ENCODE measurements at places on chromosomes 6 and 20.

GRCh38 chr6:109478841-109479624 lies 4.0 kb downstream of the ZBTB24 start:
- DNase-seq, result no peak

- DNase-seq, result no peak
Observed at GRCh38 chr20:59421920-59422637, 121.7 kb downstream of the EDN3 start.

DNA sequence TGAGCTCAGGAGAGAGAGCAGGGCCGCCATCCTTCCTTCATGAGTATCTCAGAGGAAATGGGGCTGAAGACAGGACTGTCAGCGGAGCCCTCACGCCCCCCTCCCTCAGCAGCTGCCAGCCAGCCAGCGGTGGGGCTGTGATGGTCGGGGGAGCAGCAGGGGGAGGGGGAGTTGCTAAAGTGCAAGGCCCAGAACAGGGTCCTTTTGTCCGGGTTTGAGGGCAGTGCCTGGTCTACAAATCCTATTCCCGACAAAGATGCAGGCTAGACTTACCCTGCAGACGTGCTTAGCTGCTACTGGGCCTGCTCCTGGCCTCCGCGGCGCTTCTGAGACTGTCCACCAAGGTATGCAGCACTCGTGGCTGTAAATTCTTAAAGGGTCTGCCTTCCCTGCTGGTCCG lies 593.4 kb upstream of the CDH4 start:
- DNase-seq, result peak; percentile 40

GRCh38 chr6:67881706-67882065 lies 753.4 kb upstream of the ADGRB3 start:
- DNase-seq, result no peak

DNA sequence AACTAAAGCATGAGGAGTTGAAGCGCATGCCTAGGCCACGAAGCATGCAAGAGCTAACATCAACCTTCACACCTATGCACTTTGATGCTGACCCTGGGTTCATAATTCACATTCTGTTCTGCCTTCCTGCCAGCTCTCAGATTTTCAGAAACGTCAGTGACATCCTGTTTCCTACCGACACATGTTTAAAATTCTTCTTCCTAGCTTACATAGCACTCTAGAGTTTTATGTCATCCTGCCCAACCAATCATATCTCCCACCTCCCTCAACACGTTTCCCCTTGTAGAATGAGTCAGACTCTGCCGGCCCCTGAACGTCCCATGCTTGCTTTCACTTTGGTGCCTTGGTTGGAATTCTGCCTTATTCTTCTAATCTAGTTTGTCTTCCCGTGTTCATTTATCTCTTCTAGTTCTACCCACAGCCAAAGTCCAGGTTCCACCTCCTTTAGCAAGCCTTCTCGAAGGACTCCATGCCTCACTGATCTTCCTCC lies 97.2 kb upstream of the MAP7 start:
- no peak for DNase-seq

DNA sequence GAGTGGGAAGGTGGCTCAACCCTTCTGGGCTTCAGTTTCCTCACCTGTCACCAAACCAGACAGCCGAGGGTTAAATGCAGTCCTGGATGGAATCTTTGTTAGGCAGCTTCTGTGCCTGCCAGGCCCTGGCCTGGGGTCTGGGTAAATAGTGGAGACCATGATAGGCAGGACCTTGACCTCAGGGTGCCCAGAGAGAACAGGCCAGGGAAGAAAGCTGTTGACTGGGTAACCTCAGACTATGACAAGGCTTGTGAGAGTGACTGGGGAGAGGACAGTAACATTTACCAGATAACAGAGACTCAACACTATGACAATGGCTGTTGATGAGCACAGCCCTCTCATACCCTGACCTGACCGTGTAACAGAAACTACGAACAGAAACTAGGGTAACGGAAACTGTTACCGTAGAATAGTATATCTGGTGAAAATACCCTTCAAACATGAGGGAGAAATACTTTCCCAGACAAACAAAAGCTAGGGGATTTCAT lies 218.3 kb downstream of the PREX1 start:
- no peak for DNase-seq

DNA sequence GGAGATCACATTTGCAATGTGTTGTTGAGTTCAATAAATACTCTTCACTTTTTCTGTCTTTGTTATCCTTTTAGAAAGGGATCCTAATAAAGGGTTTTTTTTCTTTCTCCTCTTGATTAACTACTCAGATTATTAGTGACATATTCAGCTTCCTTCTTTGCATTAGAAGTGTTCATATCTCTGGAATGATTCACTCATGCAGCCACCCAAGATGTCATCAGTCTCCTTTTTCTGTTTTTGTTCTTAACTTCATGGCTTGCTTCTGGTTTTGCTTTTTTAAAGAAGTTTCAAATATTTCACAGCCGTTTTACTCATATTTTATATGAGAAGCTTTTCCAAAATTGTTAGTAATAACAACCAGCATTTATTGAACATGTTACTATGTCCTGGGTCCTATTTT lies 187.6 kb downstream of the TMEM242 start:
- DNase-seq, result no peak

- peak; percentile 89 for DNase-seq
Observed at GRCh38 chr6:43454696-43455530, 435 bp downstream of the DLK2 start.

GRCh38 chr6:139416146-139416545 lies 41.7 kb upstream of the CITED2 start:
- no peak for DNase-seq

GRCh38 chr6:88532241-88532860 lies 366.2 kb upstream of the CNR1 start:
- no peak for DNase-seq

GRCh38 chr6:9540126-9540525 lies 874.7 kb downstream of the TFAP2A start:
- no peak for DNase-seq

DNA sequence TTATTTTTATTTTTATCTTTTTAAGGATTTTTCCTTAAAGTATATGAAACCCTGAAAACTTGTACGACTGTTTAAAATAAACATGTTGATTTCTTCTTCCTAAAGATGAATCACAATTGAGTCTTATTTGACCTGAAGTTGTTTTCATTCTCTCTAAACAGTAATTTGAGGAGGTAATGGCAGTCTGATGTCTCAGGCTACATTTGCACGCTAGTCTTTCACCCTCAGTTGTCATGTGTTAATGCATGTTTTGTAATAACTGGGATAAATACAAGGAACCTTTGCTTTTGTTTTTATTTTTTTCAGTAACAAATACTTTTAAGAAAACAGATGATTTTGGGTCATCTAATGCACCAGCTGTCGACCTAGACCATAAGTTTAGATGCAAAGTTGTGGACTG lies 55.2 kb downstream of the SCAND1 start:
- no peak for DNase-seq

DNA sequence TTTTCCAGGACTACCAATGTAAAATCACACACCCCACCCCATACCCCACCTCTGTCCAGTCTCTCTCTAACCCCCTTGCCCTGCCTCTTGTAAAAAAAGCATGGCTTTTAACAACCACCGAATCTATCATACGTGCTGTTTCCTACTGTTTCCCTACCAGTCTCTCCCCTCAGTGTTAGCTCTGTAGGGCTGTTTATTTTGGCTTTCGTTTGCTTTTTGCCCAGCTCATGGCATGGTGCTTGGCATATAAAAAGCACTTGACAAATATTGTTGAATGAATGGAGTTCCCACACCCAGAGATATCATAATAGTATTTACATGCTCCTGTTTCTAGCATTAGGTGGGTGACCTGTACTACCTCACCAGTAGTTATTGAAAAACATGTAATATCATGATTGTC lies 148.2 kb downstream of the OPRM1 start:
- DNase-seq, result no peak

DNA sequence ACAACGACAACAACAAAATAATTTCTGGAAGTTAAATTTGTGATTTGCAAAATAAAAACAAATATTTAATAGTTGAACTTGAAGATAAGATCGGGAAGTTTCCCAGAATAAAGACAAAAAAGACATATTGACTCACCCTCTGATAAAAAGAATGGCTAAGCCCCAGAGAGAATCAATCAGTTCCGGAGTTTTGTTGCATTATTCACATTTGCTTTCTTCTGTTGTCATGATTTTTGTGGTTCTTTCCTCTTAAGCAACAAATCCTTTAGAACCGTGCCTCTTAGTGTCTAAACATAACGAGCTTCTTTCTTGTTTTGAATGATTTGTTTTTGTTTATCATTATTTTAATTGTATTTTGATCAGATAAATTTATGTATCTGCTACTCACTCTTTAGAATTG lies 337.7 kb upstream of the PRND start:
- no peak for DNase-seq

DNA sequence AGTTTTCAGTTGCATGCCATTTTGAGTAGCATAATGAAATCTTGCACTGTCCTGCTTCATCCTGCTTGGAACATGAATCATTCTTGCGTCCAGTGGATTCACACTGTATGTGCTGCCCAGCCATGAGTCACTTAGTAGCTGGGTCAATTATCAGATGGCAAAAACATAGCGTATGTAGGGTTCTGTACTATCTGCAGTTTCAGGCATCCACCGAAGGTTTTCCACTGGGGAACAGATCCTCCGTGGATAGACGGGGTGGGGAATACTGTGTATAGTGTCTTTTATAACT lies 61.4 kb downstream of the IL22RA2 start:
- no peak for DNase-seq

DNA sequence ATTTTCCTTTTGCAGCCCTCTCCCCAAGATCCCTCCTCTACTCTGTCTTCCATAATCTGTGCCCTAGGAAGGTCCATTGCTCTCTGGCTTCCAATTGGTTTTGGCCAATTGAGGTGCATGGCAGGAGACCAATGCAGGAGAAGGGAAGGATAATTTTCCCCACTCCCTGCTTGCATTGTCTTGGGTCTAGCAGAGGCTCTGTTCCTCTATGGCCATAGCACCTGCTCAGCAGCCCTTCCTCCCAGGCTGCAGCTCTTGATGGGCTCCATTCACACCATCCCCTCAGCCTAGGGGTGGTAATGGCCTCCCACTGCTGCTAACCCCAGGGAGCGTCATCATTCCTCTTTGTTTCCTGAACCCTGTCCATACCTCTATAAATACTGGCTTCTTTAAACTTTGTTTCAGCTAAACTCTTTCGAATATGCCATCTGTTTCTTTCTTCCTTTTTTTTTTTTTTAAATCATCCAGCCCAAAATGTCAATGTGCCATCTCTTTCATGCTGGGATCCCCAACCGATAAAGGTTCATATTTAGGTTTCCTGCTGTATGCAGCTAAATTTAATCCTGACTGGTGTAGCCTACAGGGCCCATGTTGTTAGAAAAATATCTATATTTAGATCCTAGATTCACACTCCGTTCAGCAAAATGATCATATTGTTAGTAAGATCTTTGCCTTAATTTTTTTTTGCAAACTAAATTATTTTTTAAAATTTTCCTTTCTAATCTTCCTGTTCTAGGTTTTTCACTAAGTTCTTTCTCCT lies 63.8 kb downstream of the HECA start:
- peak; percentile 12 for DNase-seq

DNA sequence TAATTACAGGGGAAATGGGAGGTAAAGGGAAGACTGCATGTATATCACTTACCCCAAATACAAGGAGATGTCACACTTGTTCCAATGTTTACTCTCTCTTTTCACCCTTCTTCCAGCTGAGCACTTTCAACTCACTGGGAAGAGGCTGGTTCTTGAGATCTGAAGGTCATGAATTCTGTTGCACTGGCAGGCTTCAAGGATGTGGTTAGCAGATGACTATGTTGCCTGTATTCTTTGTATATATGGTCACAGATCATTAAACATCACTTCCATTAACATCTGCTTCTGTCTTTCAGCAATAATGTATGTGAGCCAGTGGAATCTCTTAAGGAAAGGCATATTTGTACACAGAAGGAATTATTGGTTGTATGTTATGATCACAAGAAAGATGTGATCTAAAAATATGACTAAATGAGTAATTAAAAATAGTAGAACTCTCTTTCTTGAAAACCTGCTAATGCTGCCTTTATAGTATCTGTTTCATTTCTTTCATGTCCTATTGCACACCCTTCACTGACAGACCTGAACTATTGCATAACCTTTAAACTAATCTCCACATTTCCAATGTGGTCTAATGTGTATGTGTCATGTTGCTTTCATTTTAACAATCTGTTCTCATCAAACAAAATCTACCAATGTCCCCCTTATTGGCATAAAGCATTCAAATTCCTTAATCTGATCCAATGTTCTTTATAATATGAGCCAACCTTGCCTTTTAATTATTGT lies 131.4 kb upstream of the EPHA7 start:
- DNase-seq, result no peak

DNA sequence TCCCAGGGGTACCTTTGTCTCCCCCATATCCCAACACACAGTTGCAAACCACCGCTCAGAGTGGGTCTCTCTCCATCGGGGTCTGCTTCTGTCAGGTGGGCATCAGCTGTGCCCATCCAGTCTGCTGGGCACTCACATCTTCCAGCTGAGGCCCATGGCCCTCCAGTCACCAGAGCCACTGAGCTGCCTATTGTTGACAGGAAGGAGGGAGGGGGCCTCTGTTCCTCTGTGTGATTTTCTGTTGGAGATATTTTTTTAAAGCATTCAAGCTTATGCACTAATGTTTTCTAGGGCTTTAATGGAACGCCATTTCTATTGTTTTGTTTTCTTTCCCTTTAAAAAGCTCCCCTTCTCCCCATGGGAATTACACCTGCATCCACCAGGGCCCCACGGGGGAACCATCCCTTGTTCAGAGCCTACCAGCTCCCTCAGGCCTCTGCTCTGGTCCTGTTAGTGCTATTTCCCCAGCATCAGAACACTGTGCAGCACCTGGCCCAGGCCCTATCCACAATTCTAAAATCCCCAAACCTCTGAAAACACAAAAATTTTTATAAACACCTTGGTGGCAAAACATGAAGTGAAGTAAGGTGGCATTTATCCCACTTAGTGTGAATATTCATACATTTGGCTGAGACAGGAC lies 326.2 kb downstream of the CD83 start:
- DNase-seq, result no peak

GRCh38 chr6:33744895-33745546 lies 1.7 kb downstream of the IP6K3 start:
- peak; percentile 47 for DNase-seq

GRCh38 chr6:121951918-121952379 lies 447.5 kb upstream of the HSF2 start:
- DNase-seq, result no peak

- no peak for DNase-seq
Observed at GRCh38 chr6:162290846-162291465, 436.6 kb downstream of the PRKN start.

DNA sequence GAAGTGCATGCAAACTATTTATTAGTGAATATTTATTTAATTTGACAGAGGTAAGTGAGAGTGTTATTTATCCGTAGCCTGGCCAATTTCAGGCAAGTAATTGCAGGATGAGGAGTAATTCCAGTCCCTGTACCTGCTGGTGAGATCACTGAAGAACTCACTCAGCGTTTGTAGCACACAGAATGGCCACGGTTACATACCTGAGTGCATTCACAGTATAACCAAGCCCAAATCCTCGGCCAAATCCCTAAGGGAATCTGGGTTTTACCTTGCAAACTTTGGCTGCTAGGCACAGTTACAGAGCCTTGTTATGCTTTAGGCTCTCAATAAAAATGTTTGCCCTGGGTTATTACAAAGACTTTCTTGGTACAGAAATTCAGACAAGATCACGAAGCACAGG lies 93.3 kb downstream of the KCNQ5 start:
- DNase-seq, result no peak

GRCh38 chr6:43303751-43304331 lies 4.8 kb downstream of the CRIP3 start:
- DNase-seq, result no peak

GRCh38 chr20:49866051-49866450 lies 49.3 kb downstream of the SPATA2 start:
- no peak for DNase-seq

Data from ELF-1 (cell line).